ENCODE measurements at places on chromosomes 3 and 15.

DNA sequence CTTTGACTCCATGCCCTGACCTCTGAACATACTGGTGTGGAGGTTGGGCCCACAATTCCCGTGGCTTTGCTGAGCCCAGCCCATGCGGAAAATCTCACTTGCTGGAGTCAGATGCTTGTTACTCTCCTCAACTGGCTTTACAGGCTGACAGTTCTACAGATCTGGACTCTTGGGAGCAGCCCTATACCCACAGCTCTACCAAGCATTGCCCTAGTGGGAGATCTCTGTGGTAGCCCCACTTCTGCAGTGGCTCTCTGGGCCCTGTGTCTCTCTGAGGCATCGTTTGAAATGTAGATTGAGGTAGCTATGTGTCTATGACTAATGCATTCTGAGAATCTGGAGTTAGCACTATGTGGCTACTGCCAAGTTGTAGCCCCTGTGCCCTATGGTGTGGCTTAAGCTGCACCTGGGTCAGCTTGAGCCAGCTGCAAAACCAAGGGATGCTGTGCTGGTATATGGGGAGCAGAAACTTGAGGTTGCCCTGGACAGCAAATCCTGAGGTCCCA, 625.8 kb upstream of the ALCAM start:
- no peak for DNase-seq

GRCh38 chr15:66071921-66072295, 181.6 kb downstream of the MEGF11 start:
- DNase-seq, result no peak

DNA sequence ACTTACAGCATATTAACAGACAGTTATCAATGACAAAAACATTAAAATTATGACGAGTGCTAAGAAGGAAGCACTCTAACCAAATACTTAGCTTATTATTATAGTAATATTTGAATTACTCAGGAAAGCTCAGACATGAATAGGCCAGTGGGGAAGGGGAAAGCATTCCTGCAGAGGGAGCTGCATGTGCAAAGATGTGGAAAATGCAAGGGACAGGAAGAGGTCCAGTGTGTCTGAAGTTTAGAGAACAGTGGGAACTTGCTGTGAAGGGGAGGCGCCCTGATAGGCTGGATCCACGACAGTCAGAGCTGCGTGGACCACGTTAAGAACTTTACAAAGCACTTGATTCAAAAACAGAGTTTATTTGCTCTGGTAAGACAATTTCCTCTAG, 1.2 kb upstream of the SPICE1 start:
- no peak for DNase-seq

- no peak for DNase-seq
Measured at GRCh38 chr3:113454630-113455029, 13.3 kb upstream of the CFAP44 start.
